Neural crest cell (in vitro differentiated cells): ENCODE measurements at places on chromosomes 4 and X. TPM values are rescaled to one million over a fixed set of nuclear protein-coding genes. Genes with fewer than 3 reads are reported as not detected.

DNA sequence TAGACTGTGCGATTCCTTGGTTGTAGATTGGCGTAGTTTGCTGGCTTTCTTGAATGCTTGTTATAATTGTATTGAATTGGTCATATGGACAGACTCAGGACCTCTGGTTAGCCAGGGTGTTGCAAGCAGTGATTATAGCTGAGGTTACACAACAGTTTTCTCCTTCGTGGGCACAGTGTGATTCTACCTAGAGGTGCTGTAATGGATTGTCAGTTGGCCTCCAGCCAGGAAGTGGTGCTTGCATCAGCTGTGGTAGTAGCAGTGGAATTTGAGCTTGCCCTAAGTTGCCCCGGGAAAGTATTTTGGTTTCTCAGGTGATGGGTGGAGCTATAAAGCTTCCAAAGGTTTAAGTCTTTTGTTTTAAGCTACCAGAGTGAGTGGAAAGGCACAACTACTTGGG lies 23.1 kb upstream of the GABRG1 start:
- H3K4me1 ChIP-seq: no peaks in the 10 kb centered on the region
- H3K4me3 ChIP-seq: no peak overlapping the region
- H3K27ac ChIP-seq: no peak overlapping the region
- no peaks in the 10 kb centered on the region for H3K36me3 ChIP-seq
- H3K27me3 ChIP-seq: no peaks in the 10 kb centered on the region

GRCh38 chr4:37649268-37649667 lies 36.9 kb downstream of the RELL1 start:
- H3K27ac ChIP-seq: no peak overlapping the region
- peaks cover 9% of the 10 kb centered on the region for H3K36me3 ChIP-seq
- no peak overlapping the region for H3K4me3 ChIP-seq
- no peak for DNase-seq

Gene SOX3
- 201 and 205 TPM in 2 replicates for total RNA-seq

GRCh38 chr4:187814737-187815465 lies 180.7 kb upstream of the ZFP42 start:
- H3K4me3 ChIP-seq: no peak overlapping the region
- H3K36me3 ChIP-seq: no peaks in the 10 kb centered on the region

GRCh38 chrX:94830717-94831116 lies 1156.7 kb downstream of the FAM133A start:
- no peak overlapping the region for H3K4me3 ChIP-seq
- H3K4me1 ChIP-seq: no peaks in the 10 kb centered on the region
- no peaks in the 10 kb centered on the region for H3K36me3 ChIP-seq
